ENCODE measurements at places on chromosomes 4 and X.

GRCh38 chr4:113893546-113893945, 85.9 kb downstream of the ARSJ start:
- DNase-seq = no peak

GRCh38 chr4:89836031-89836745, 773 bp downstream of the SNCA start:
- no peak for DNase-seq

GRCh38 chrX:13702111-13702789, 13.3 kb downstream of the RAB9A start:
- no peak for DNase-seq

GRCh38 chr4:183098723-183099536, at the start of gene WWC2:
WWC2 (plus strand) TSS chr4:183099257; CDS start chr4:183099492, 235 bp downstream.
- peak; percentile 80 for DNase-seq

GRCh38 chrX:29318012-29318411, 730.8 kb downstream of the IL1RAPL1 start:
- DNase-seq = no peak

DNA sequence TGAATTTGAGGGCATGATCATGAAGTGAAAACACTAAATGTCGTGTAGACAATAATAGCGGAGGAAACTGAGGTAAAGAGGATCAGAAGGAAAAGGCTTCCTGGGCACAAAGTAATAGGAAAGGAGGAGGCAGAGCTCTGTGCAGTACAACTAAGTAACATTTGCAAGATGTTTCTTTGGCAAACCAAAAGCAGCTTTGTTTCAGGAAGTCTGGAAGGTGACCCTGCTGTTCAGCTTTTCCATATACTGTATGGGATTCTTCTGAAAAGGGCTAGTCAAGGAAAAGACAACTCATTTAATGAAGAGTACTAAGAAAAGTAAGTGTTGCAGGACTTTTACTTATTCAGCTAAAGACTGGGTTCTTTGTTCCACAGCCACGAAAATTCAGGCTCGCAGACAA, 463.1 kb downstream of the PCDH7 start:
- DNase-seq = no peak

- DNase-seq = no peak
These were observed 488.7 kb downstream of the TRIML1 start for GRCh38 chr4:188627892-188628291.

DNA sequence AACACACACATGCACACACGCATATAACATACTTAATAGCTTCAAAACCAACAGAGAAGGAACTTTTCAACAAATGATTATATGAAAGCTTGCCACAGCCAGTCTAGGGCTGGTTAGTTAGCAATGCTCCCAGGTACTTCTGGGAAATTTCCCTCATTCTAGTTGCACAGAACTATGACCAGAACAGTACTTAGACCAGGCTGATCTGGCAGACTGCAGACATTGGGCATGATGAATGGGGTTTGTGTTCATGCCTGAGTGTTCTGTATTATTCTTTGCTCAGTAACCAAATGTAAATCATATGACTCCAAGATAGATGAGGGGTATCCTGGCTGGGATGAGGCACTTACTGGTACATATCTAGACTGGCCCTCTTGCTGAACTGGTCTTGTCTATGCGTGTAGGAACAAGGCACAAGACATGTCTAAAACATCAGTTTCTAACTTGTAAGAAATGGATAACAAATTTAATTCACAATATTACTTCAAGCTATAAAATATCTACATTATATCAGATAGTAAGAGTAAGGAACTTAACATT, 50.3 kb upstream of the GEMIN8 start:
- no peak for DNase-seq

- DNase-seq = no peak
These were observed 127.2 kb downstream of the NR3C2 start for GRCh38 chr4:148315049-148315448.

- no peak for DNase-seq
These were observed 149.4 kb upstream of the PSAPL1 start for GRCh38 chr4:7584098-7584497.

DNA sequence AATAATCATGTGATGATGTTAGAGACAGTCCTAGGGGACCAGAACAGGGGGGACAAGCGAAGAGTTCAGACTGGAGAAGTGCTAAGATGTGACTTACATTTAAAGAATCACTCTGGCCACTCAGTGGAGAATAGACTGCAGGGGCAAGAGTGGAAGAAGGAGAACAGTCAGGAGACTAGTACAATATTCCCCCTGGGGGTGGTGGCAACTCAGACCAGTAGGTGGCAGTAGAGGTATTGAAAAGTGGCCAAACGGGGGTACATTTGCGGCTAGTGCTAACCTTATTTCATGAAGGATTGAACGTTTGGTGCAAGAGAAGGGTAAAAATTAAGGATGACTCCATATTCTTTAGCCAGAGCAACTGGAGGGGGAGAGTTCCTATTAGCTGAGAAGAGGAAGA, 2.7 kb upstream of the BMX start:
- peak; percentile 52 for DNase-seq

- no peak for DNase-seq
These were observed 343.4 kb downstream of the DMD start for GRCh38 chrX:32867781-32868523.

DNA sequence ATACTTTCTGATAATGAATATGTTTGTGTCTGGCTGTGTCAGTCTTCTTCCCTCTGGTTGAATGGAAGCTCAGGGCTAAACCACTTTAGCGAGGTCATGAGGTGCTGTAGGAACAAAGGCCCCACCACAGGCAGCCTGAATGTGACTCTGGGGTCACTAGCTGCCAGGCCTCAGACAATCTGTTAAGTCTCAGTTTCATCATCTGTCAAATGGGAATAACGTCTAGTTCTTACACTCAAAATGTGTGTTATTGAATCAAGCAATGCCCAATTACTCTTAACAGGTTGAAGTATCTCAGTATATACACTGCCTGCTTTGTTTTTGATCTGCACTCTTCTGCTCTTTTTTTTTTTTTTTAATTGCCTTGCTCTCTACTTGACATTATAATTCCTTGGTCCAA, 148.6 kb downstream of the STK32B start:
- DNase-seq = no peak

- peak; percentile 8 for DNase-seq
These were observed 147.1 kb upstream of the RPL34 start for GRCh38 chr4:108473163-108473720.

DNA sequence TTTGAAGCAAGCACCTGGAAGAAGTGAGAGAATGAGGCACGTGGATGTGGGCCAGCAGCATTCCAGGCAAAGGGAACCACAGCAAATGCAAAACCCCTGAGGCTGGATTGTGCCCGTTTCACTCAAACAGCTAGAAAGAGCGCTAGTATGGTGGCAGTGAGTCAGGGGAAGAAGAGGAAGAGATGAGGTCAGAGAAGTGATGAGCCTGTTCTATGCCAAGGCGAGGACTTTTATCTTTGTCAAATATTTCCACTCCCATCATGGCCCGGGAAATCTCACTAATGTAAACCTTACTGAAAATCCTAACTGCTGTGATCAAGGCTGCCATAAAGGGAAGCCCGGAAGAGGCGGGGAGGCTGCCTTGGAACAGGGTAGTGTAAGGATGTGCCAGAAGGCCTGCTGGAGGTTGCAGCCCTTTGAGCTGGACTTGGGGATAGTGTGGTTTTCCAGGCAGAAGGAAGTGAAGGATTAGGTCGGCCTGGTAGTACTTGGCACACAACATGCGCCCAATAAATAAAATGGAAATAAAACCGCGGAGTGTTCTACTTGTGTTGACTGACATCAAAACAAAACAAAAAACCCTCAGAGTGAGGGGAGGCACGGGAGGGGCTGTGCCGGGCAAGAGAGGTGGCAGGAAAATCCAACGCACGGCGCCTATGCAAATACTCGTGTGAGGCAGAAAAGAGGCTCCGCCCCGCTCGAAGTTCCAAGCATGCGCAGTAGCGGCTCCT, 1.2 kb upstream of the CDK16 start:
- DNase-seq = peak; percentile 14

DNA sequence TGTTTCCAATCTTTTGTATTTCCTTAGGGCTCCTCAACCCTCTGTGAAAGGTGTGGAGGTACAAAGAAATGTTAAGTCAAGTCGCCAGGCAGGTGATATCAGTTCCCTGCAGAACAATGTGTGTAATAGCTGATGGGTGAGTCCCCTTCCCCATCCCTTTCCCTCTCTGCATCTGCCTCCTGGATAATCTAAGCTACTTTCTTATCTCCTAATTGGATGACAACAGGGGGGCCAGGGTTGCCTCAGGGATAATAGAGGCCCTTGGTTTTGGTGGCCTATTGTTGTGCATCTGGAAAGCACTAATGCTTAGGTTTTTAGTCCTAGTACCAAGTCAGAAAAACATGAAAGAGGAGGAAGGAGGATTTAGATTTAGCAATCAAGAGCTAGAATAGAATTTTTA, 29.1 kb downstream of the MAGED1 start:
- no peak for DNase-seq

DNA sequence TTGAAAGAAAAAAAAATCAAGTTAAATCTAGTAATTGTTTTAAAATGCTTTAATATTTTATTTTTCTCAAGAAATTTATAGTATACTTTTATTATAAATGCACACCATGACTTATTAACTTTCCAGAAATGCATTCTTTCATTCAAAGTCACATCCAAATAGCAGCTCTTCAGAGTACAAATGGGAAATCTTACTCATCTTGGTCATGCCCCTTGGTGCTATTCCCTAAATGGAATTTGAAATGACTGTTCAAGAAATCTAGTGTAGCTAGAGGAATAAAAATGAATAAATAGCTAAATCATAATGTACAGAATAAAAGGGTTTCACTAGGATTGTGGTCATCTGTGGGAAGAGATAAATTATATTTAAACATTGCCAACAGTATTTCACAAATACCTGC, 1139.7 kb downstream of the PCDH18 start:
- DNase-seq = no peak

DNA sequence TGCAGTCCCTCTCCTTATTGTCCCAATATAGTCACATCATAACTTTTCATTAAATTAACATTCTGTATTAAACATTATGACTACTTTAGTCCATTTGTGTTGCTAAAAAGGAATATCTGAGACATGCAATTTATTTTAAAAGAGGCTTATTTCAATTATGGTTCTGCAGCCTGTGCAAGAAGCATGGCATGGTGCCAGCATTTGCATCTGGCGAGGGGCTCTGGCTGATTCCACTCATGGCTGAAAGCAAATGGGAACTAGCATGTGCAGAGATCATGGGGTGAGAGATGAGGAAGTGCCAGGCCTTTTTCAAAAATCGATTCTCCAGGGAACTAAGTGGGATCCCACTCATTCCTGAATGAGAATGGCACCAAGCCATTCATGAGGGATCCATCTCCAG, 476.3 kb upstream of the RPS6KA3 start:
- no peak for DNase-seq

GRCh38 chr4:10673817-10674369, 10.7 kb downstream of the CLNK start:
- no peak for DNase-seq

DNA sequence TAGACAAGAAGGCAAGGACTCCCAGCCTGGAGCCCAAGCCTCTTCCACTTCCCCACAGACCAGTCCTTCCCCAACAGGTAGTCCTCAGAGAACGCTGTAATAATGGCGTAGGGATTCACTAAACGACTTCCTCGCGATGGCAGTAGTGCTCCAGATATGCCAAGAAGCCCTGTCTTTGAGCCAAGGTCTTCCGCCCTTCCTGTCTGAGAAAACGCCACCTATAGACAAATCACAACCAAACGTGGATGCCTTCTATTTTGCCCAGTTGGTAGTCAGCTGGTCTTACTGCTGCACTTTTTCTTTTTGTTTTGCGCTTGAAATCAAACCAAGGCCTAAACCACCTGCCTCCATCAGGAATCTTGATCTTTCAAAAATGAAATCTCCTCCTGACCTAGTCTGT, 203.3 kb downstream of the OR13H1 start:
- peak; percentile 84 for DNase-seq

DNA sequence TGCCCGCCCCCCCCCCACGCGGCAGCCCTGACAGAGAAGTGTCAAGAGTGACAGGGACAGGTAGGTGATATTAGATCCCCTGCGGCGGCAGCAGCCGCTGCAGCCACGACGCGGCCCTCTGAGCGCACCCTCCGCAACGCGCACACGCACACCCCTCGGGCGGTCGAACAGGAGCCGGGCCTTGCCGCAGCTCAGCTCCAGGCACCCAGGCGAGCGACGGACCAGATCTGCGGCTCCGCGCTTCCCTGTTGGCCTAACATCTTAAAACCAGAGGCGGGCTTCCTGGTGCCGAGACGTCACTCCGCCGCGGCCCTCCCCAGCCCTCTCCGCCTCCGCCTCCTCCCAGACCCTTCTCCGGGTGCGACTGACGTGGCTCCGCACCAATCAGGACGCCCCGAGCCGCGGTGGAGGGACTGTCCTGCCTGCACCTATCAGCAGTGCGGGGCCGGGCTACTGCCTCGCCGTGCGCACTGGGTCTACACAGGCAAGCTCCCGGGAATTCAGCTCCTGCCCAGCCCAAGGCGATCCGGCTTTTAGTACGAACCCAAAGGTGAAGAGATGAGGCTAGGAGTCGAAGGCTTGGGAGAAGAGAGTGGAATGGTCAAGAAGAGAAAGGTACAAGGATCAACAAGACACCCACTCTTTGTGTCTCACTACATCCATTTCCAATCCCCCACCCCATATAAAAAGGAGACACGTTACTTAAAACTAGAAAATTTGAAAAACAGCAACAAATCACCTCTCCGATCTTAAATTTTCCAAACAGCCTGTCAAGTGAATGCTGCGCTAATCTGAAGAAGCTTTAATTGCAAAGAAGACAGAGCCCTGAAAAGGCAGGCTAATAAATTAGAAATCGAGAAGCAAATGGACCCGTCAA, at the start of gene PITX2:
TSS of gene PITX2 (minus strand) at position 237 of the 877 bp plus-strand sequence. CDS start 617 bp downstream, outside the sequence.
- DNase-seq = no peak

GRCh38 chr4:145308598-145308997, 128.2 kb upstream of the OTUD4 start:
- no peak for DNase-seq

DNA sequence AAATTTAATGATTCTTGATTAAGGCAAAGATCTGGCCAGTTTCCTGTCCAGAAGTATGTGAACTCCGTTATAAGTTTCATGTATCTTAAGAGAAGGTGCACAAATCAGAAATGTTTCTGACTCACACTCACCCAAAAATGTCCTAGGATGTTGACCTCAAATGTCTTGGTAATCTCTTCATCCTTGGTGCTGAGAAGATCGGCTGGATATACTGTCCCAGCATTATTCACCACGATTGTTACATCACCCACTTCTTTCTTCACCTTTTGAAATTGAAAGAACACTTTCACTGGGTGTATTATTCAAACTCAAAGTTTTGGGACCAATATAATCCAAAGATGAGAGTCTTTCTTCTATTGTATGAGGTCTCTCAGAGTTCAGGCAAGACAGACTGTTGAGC, 5.7 kb downstream of the HSD17B13 start:
- no peak for DNase-seq
